ENCODE measurements at places on chromosomes 7 and 10. TPM values are rescaled to one million over a fixed set of nuclear protein-coding genes. Genes with fewer than 3 reads are reported as not detected.

DNA sequence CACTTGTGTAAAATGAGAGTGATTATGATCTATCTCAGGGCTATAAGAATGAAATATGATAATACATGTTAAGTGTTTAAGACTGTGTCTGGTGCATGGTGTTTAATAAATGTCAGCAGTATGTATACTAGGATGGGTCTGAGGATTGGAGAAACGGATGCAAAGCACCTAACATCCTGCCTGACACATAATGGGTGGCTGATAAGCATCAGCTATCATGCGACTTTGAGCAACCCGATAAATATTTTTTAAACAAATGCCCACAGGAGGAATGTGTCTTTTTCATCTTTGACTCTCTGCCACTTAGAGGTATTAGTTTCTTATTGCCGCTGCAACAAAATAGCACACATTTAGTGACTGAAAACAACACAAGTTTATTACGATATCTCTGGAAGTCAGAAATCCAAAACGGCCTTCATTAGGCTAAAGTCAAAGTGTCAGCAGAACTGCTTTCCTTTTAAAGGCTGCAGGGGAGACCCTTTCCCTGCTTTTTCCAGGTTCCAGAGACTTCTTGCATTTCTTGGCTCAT is 93.2 kb upstream of the ARHGAP21 start:
- H3K27me3 ChIP-seq, result no peaks in the 10 kb centered on the region
- H3K36me3 ChIP-seq, result no peaks in the 10 kb centered on the region
- no peak for DNase-seq
- peaks cover 9% of the 10 kb centered on the region for H3K4me1 ChIP-seq
- H3K27ac ChIP-seq, result no peak overlapping the region
- H3K4me3 ChIP-seq, result no peak overlapping the region

- no peak overlapping the region for H3K27ac ChIP-seq
- no peaks in the 10 kb centered on the region for H3K36me3 ChIP-seq
- no peaks in the 10 kb centered on the region for H3K4me1 ChIP-seq
Measured at GRCh38 chr7:132677918-132678317, 101.6 kb upstream of the PLXNA4 start.

DNA sequence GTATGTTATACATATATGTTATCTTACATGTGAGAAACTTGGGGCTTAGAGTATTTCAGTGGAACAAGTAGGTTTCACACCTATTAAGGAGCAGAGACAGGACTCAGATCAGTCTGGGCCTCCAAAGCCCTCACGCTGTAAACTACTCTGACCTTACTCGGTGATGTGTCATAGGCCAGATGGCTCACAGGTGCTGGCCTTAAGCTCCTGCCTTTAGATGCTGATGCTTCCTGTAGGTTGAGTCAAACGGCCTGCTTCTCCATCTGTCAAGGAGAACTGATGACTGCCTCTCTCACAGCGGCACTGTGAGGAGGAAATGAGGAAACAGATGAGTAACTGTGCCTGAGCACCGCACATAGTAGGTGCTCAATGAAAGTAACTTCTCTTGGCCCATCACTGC is 312.6 kb upstream of the COBL start:
- no peak for DNase-seq
- no peaks in the 10 kb centered on the region for H3K4me1 ChIP-seq
- H3K36me3 ChIP-seq, result no peaks in the 10 kb centered on the region
- no peak overlapping the region for H3K27ac ChIP-seq
- H3K4me3 ChIP-seq, result no peak overlapping the region

DNA sequence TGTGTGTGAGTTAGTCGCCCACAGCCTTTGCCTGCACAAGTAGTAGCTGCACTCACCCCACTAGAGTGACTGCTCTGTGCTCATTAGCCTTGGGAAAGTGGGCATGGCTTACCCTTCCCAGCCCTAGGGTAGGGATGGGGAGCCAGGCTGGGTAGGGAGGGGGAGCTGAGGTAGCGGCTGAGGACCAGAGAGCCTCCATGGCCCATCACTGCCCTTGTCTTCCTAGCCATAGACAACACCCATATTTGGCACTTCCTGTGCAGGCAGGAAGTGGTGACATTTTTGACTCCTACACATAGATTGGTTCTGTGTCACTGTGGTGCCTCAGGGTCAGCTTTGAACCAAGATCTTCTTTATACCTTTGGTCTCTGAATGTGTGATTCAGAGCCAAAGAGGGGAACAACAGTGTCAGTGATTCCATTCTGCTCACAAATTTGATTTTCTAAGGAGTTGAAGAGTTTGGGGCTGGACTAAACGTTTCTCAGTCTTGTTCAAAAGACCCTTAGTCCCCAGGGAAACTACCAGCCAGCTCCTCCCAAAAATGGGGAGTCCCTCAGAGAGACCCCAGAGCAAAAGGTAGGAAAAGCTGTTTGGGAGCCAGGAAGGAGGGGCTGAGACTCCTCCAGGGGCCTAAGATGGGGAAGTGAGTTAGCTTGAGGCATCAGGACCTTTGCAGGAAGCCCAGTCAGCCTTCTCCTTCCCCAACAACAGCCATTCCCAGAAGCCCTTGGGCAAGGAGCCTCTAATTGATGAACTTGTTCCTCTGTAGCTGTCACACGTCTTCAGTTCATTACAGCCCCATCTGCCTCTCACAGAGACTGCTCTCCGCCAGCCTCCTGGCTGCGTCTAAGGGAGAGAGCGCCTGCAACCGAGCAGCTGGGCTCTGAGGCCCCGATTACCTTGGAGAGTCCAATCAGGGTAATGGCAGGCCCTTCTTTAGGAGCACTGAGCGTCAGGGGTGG is 135.0 kb downstream of the CDH23 start:
- H3K4me3 ChIP-seq, result no peak overlapping the region
- H3K4me1 ChIP-seq, result peaks cover 5% of the 10 kb centered on the region
- H3K27ac ChIP-seq, result no peak overlapping the region
- no peaks in the 10 kb centered on the region for H3K36me3 ChIP-seq
- H3K27me3 ChIP-seq, result no peaks in the 10 kb centered on the region

- H3K36me3 ChIP-seq, result no peaks in the 10 kb centered on the region
- DNase-seq, result no peak
- H3K27me3 ChIP-seq, result no peaks in the 10 kb centered on the region
- H3K27ac ChIP-seq, result no peak overlapping the region
- no peaks in the 10 kb centered on the region for H3K4me1 ChIP-seq
- H3K4me3 ChIP-seq, result no peak overlapping the region
Measured at GRCh38 chr7:86966916-86967315, 92.5 kb downstream of the ELAPOR2 start.

Gene FAM237B
- total RNA-seq, result not detected

Gene PNLIPRP1
- 1.6 TPM for total RNA-seq

Gene SLC26A3
- 0.54 TPM for total RNA-seq

Gene RET
- 5.9 TPM for total RNA-seq
